ENCODE measurements at places on chromosomes 3 and 15.

DNA sequence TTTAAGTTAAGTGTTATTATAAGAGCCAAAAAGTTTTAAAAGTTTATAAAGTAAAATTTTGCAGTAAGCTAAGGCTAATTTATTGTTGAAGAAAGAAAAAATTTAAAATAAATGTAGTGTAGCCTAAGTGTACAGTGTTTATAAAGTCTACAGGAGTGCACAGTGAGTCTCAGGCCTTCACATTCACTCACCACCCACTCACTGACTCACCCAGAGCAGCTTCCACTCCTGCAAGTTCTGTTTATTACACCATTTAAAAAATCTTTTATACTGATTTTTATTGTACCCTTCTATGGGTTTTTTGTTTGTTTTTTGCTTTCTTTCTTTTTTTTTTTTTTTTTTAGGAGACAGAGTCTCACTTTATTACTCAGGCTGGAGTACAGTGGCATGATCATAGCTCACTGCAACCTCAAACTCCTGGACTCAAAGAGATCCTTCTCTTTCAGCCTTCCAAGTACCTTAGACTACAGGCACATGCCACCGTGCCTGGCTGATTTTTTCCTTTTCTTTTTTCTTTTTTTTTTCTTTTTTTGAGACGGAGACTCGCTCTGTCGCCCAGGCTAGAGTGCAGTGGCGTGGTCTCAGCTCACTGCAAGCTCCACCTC, 25.9 kb downstream of the CSTA start:
- no peak for DNase-seq

GRCh38 chr3:187237741-187238140, 40.5 kb downstream of the RTP1 start:
- DNase-seq: no peak

- DNase-seq: no peak
Measured at GRCh38 chr3:55884491-55885285, 397.6 kb upstream of the WNT5A start.

DNA sequence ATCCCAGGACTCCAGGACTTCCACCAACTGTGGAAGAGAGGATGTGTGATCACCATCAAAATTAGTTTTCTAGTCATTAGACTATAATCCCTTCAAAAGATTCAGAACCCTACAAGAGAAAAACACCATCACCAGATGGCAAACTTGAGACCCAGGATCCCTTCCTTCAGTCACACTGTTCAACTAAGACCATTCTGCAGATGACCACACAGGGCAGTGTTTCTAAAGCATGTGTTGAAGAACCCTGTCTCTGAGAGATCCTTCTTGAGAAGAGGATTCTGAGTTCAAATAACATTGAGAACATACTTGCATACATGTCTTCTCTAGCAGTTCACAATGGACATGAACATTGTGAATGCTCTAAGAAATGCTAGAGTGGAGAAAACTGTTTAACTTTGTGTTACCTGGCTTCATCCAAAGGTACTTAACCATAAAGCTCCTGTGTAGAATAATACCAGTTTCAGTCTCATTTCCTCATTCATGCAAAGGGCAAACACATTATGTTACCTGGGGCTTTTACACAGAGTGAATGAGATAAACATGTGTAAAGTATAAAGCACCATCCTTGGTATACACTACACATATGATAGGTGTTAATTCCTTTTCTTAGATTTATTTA, 2.4 kb upstream of the ADGRG7 start:
- no peak for DNase-seq

GRCh38 chr3:166420071-166420470, 582.8 kb upstream of the BCHE start:
- DNase-seq: no peak

GRCh38 chr3:58562498-58562897, 14.7 kb downstream of the FAM107A start:
- no peak for DNase-seq

DNA sequence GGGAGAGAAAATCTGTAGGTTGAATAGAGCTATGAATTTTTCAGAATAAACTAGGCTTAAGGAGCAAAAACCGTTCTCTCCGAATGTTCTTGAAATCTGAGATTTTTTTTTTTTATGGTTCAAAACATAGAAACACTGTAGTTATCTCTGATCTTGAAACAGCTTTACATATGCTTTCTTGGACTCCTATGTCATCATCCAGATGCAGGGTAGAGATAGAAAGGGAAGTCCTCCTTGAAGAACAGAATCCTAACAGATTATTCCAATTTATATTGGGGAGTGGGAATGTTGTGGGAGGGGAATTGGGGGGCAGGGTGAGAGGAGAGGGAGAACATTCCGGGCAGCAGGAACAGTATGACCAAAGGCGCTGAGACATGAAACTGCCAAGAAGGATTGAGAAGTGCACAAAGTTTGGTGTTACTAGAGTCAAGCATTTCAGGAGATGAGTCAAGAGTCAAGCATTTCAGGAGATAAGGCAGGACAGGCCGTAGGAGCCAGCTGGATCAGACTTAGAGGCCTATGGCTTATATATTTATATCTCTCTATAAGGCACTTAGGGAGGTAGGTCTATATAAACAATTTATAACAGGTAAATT, 21.9 kb upstream of the ST3GAL6 start:
- no peak for DNase-seq

GRCh38 chr3:11995120-11995519, 9.1 kb upstream of the SYN2 start:
- no peak for DNase-seq

GRCh38 chr3:134364061-134364935, 9.9 kb downstream of the AMOTL2 start:
- no peak for DNase-seq

DNA sequence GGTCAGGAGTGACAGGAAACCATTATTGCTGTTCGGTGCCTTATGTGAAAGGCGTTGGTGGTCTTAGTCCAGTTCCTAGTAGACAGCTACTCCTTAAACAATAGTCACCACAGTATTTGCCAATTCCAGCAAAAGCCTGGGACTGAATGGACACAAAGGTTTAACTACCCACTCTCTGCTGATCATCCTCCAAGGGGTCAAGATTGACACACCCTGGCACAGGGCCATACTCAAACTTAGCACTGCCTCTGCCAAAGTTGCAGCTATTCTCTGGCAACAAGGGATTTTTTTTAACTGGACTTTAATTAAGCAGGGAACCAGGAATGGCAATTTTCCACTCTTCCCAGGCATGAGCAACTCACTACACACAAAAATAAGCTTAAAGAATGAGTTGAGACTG, 193.9 kb downstream of the NLGN1 start:
- no peak for DNase-seq

GRCh38 chr15:72285402-72285801, 13.0 kb upstream of the PARP6 start:
- DNase-seq: no peak

DNA sequence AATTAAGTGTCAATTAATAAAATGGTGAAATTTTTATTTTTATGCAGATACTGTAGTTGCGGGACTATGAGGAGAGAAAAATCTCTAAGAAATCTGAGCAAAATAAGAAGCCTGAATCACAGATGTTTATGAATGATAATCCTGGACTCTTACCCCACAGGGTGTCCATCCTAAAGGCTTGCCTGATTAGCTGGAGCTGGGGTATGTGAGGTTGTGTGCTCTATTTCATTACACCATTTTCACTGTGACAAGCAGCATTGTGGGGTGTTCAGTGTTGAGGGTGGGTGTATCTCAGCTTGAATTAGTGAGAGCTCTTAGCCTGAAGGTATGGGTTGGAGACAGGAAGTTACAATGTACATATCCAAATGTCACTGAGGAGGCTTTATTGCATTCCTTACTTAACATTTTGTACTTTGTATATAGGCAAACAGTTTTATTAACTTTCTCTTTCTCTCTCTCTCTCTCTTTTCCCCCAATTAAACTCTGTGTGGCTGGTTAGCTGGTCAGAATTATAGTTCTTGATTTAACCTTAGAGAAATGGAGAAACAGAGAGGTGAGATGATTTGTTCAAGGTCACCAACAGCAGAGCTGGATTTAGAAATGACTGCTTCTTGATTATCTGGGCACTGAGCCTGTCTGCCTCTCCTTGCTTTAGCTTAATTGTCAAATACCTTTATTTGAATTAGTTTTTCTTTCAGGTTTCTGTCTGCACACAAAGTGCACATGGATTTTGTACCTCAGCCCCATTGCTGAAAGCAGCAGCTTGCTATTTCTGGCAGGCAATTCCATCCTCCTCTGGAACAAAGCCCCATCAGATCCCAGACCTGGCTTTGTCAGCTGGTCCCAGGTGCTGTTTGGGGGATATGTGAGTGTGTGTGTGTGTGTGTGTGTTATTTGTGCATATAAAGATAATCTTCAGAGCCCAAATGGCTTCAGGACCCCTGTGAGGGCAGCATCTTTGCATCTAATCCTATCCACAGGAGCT, 35.8 kb downstream of the GJD2 start:
- DNase-seq: no peak

DNA sequence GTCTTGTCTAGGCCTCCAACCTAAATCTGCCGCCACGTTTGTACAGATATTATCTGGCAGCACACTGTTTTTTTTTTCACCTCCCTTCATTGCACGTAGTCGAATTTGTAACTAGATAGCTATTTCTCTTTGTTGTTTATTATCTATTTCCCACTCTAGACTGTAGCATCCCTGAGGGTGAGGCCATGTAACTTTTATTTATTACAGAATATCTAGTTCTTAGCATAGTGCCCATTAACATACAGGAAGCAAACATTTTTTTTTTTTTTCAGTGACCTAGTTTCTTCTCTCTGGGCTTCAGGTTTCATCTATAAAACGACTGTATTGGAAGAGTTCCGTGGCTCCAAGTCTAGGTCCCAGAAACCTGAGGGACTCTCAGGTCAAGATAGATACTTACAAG, 354.3 kb downstream of the FGF12 start:
- DNase-seq: no peak

Data from CD4-positive, alpha-beta T cell treated with Interleukin-2 at 100 ng/mL for 4 hours (primary cell).